ENCODE measurements at places on chromosomes 2 and 18.

GRCh38 chr18:37533647-37534584 lies 31.7 kb downstream of the CELF4 start:
- DNase-seq = peak; percentile 8

DNA sequence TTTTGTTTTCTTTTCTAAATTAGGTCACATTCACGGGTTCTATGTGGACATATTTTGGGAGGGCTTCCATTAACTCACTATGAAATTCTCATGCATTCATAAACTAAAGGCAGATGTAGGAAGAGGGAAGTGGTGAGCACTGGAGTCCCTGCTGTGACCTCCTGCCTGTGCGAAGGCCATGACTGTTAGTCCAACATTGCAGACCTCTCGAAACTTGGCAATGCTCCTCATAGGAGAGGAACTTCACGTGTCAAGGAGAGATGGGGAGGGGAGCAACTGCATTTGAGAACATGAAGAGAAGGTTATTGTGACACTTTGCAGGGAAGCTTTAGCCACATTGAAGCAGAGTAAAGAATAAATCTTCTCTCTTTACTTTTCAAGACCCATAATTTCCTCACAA lies 126.4 kb upstream of the HNMT start:
- DNase-seq = no peak

DNA sequence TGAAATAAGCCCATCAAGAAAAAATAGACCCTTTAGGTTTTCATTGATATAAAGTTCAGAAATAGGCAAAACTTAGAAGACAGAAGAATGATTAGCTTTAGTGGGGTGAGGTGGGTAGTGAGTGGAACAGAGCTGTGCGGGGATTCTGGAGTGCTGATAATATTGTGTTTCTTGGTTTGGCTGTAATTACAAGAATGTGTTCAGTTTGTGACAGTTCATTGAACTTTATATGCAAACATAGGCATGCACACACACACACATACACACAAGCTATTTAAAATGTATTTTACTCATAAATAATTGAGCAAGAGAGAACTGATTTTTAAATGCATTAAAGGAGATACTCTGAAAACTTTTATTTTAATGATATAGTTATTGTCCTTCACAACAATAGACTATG lies 17.1 kb downstream of the ARHGAP15 start:
- no peak for DNase-seq

- DNase-seq = no peak
Measured at GRCh38 chr2:200756618-200757321, 54.9 kb upstream of the BZW1 start.

DNA sequence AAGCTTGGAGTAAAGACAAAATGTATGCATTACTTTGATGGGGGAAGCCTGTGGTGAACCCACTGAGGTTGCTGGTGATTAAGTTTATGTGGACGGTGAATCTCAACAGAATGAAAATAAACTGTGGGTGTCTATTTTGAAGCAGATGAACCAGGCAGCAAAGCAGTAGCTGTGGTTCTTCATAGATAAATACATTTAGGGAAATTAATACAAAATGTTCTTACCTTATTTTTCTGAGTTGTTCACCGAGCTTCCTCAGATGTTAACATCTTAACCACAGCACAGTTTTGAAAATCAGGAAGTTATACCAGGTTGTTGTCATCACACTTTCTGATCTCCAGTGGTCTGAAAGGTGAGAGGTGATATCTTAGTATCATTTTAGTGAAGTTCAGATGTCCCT lies 53.9 kb downstream of the NCK2 start:
- DNase-seq = no peak

GRCh38 chr2:238581126-238581525 lies 154.4 kb downstream of the ASB1 start:
- no peak for DNase-seq

GRCh38 chr2:22189893-22190480 lies 1066.2 kb downstream of the TDRD15 start:
- no peak for DNase-seq

DNA sequence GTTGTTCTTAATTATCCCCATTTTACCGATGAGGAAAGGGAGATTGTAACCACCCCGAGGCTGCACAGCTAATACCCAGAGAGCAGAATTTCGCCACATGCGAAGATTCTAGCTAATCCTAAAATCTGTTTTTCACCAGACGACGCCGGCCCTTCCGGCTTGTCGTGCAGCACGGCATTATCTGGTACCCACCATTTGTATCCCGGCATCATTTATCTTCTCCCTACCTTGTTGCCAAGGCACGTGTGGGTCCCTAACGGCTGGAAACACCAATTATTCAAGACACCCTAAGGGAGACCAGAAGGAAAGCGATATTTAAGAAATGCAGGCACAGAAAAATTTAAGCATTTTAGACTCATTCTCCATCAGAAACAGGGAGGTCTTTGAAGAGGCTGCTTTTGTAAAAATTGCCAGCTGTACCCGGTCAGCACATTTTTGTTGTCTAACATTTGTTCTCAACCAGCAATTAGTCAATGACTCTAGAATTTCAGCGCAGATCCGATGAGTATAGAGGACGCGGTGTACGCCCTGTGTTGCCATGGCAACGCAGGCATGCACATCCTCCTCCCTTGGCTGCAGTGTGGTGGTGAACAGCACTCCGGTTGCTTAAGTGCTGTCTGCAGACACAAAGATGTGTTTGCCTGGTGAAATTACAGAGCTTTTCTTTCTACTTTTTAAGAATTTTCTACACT lies 111.6 kb downstream of the AGAP1 start:
- DNase-seq = peak; percentile 63

Data from NCI-H82 (cell line).